Ecto neural progenitor cell (in vitro differentiated cells): ENCODE measurements at places on chromosomes 4 and X.

- DNase-seq: no peak
Measured at GRCh38 chrX:16852617-16853179, 17.5 kb downstream of the RBBP7 start.

DNA sequence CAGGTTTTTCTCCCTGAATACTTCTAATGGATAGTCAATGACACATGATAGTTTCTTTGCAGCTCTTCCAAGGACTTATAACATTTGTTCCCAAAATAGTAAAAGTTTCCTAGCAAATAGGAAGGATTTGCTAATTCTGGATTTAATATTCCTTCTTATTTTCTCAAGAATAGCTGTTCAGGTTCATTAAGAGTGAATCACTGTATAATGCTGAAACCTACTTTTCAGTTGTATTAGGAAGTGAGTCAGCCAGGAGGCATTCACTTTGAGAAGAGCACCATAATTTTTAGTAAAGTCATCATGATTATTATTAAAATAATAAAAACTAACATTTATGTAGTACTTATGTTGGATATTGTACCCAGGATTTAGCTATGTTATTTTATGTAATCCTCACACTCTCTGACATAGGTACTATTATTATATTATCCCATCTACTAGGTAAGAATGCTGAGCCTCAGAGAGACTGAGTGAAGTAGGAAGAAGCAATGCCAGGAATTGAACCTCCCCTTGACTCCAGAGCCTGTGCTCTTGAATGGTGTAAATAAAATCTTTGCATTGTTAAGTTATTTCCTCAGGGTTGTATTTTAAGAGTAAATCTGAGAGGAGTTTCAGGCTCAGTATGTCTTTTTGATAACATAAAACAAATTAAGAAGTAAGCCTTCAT lies 114.8 kb downstream of the REELD1 start:
- DNase-seq: no peak

- no peak for DNase-seq
Measured at GRCh38 chr4:10690185-10690907, 5.8 kb upstream of the CLNK start.

DNA sequence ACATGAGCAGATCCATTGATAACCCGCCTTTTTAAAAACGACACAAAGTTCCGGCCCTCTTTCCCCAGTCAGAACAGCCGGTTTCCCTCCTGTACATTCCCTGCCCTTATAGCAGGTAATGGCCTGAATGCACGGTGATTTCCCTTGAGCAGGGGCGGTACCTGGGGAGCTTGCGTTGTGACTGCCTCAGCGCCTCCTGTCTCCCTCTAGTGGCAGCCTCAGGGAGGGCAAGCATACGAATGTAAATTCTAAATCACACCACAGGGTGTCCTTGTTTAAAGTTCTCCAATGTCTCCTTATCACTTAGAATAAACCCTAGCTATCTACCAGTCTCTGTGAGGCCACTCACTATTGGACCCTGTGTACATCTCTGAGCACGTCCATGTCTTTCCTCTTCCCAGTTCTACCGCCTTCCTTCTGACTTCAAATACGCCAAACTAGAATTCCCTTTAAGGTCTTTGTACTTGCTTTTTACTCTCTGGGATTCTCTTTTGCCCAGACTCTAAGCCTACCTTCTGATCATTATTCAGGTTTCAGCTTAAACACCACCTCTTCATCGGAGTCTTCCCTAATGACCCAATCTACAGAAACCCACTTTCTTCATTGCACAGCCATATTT lies 18.4 kb upstream of the LDB2 start:
- DNase-seq: peak; percentile 72

DNA sequence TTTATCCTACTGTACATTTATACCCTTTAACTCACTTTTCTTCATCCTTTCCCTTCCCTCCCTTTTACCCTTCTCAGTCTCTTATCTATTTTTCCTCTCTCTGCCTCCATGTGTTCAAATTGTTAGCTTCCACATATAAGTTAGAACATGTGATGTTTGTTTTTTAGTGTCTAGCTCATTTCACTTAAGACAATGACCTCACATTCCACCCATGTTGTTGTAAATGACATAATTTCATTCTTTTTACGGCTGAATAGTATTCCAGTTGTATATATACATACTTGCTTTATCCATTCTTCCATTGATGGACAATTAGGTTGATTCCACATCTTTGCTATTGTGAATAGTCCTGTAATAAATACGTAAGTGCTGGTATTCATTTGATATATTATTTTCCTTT lies 7.3 kb upstream of the CXCL3 start:
- DNase-seq: no peak

DNA sequence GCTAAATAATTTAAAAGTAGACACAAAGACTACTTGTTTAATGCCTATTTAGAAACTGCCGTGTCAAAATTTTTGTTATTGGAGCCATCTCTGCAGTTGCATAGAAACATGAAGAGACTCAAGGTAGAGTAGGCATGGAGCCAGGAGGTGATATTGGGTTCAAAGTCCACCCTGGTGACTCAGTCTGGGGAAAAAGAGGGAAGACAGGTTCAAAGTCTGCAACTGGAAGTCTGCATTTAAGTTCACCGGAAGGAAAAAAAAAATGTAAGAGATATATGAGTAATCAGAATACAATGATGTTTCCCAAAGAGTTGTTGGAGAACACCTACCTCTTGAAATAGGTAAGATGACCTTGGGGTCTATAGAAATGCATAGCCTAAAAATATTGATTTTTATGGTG lies 67.4 kb upstream of the QRFPR start:
- no peak for DNase-seq

- DNase-seq: no peak
Measured at GRCh38 chr4:91622925-91623602, 680.7 kb upstream of the GRID2 start.

DNA sequence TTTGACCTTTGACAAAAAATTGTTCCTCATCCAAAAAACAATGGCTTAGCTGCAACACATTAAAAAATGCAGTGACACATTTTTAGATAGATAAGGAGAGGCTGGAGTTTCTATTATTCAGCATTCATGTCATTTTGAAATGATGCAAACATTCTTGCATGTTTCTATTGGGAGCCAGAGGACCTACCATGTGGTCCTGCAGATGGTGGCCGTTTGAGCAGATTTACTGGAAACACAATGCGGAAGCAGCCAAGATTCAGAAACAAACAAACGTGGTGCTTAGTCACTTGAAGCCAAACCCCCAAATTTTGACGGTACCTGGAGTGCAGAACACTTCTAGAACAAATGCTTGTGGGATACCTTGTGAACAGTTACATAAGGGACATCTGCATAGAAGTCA lies 456.7 kb downstream of the PCDH18 start:
- no peak for DNase-seq

DNA sequence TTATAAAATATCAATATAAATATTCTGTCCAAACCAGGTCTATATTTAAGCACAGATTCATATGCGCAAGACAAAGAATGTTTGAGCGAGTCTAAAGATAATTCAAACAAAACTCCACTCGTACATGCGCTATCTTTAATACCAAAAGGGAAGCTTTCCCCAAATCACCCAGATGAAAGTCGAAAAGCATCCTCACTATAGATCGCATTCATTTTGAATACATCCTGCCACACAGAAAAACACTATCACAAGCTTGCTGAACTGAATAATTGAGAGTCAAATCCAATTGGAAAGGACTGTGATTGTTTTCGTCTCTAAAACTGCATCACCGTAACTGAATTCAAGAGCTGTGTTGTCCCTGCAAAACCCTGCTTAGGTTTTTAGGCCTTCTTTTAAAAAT lies 685 bp downstream of the TASL start:
- DNase-seq: no peak

DNA sequence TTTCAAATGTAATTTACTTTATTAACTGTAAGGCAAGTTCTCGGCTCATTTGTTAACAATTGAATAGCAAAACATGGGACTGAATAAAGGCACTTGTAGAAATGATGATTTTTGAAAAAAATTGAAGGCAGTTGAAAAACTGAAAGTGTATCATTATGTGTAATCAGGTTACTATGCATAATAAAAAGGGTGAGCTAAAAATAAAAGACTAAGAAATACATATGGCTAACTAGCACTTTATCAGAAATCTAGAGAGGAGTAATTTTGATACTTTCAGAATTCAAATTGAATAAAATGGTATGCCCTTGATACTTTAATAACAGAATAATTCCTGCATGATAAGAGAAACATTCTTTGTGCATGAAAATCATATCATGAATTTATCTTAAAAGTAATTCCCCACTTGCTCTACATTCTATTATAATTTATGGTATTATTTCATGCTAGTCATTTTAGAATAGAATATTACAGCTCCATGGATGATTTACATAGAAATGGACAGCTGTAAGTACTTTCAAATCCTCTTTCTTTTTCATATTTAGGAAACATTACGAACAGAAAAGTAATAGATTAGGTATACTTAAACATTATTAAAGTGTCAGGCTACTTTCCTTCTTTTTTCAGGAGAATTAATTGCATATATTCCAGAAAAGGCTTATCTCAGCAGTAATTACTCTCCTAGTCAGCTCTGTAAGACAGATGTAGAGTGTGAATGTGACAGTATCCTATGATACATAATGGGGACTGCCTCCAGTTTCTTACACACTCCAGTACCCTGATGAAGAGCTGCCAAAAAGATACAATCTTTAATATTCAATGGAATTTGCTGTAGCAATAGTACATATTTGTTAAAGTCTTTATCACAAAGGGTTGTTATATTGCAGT lies 697.3 kb downstream of the CCSER1 start:
- no peak for DNase-seq

GRCh38 chr4:2217726-2218125 lies 24.2 kb downstream of the HAUS3 start:
- DNase-seq: no peak

- DNase-seq: no peak
Measured at GRCh38 chr4:10577018-10577417, 107.5 kb downstream of the CLNK start.

GRCh38 chr4:64713256-64713840 lies 304.1 kb upstream of the TECRL start:
- DNase-seq: no peak

- DNase-seq: no peak
Measured at GRCh38 chrX:69051901-69052300, 113.4 kb downstream of the PJA1 start.

DNA sequence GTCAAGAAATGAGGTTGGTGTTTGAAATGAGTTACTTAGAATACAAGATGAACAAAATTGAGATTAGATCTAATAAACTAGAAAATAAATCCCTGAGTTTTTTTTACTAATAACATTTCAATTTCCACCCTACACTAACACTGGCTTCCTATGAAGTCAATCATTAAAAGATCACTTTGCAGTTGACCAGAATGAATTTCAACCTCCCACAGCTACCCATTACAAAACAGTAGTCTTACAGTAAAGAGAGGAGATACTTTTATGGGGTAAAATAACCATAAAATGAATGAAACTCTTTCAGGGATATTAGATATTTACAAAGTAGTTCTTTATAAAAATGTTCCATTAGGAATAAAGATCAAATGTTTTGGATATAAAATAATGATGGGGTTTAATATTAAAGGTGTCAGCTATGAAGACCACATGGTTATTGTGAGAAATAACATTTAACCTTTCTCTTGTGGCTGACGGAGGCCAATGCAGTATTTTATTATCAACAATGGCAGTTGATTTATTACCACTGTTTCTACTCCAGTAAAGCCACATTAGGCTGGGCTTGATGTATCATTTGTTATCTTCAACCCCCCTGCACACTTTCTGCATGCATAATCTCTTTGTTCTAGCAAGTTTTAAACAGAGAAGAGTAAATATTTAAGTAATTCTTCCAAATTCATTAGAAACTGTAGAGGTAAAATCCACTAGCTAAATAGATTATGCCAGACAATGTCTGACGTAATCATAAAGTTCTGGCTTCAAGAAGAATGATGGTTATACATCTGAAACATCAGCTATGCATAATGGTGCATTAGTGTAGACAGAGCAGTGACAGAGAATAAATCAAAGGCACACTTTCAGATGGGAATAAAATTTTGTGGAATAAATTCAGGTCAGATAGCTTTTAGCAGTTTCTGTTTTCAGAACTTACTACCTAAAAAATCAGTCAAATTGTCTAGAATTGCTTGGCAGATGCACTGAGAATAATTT lies 516.6 kb downstream of the PCDH18 start:
- no peak for DNase-seq

GRCh38 chr4:3199653-3200422 lies 49.1 kb upstream of the MSANTD1 start:
- DNase-seq: no peak

DNA sequence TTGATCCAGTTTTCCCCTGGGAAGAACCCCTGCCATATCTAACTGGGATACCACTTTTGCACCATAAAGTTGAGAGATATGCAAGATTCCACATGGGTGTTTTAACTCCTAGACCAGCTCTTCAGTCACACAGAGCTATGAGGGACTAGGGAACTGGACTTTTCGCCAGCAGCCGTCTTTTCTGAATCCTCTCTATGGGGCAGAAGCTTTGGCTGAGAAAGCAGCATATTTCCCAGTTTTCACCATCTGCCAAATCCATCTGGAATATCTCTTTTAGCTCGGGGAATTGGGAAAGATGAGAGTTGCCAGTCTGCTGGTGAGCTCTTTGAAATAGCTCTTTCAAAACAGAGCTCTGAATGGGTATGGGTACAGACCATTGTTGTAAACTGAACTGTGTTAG lies 20.9 kb downstream of the APOOL start:
- no peak for DNase-seq

DNA sequence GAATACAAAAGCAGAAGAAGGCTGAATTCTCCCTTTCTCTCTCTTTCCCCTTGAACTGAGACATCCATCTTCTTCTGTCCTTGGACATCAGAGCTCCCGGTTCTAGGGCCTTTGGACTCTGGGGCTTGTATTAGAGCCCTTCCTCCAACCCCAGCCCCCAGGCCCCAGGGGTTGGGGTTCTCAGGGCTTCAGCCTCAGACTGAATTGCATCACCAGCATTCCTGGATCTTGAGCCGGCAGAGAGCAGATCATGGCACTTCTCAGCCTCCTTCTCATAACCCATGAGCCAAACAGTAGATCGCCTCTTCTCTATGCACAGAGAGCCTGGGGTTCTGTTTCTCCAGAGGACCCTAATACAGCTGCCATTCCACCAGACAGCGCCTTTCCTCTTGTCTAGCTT lies 25.3 kb upstream of the CLDN24 start:
- DNase-seq: no peak

DNA sequence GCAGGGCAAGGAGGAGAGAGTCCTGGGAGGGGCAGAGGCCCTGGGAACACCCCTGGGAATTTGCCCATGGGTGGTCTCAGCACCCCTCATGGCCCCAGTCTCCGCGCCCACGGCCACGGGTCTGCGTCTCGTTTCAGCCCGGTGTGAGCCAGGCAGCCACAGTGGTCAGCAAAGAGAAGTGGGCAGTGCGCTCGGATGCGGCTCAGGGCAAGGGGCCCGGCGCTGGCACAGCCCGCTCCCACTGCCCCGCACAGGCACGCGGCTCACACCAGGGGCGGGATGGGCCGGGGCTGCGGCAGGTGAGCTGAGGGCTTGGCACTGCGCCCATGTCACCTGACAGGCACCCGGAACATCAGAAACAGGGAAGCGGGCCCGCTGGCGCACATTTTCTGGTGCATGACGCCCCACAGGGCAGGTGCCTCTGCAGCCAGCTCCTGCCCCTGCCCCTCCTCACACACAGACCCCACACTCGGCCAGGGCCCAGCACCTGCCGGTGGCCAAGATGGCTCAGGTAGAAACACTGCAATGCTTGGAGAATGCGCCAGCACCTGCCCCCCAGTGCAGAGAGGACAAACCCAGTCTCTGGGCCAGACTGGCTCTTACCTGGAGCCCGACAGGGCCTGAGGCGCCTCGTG lies 41.9 kb upstream of the MXD4 start:
- no peak for DNase-seq
